Stimulated activated CD4-positive, alpha-beta T cell treated with anti-CD3 and anti-CD28 coated beads, Interleukin-15, amount 100 ng/mL, for 48 hours (primary cell): ENCODE measurements at places on chromosomes 16 and 17.

- DNase-seq = no peak
These were observed 344.4 kb downstream of the SHISA9 start for GRCh38 chr16:13245713-13246377.

GRCh38 chr17:4789701-4789950 is 862 bp downstream of the GLTPD2 start:
- no peak for DNase-seq

DNA sequence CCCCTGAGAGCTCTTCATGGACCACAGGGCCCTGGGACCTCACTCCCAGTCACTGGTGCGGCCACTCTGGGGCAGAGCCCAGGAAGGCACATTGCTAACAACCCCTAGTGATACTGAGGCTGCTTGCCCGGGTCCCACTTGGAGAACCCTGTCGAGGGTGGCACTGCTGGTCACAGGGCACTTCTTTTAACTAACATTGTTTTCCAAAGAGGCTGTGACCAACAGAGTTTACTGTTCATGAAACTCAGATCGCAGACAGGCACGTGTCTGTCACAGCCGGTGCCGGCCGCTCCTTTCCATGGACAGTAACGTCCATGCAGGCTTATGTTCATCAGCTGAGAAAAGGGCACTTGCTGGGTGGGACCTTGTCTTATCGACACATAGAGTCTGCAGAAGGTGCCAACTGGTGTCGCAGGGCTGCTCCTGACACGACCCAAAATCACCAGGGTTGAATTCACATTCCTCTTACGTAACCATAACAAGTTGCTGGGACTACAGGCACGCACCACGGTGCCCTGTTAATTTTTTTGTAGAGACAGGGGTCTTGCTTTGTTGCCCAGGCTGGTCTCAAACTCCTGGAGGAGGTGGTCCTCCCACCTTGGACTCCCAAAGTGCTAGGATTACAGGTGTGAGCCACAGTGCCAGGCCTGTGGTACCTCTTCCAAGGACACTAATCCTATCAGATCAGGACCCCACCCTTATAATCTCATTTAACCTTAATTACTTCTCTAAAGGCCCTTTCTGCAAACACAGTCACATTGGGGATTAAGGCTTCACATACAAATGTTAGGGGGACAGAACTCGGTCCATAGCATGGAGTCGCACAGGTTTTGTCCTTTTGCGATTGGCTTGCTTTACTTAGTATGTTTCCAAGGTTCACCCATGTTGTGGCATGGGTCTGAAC is 1.2 kb upstream of the ZC3H18 start:
- no peak for DNase-seq

GRCh38 chr17:36214918-36215317 is 4.1 kb downstream of the CCL4L2 start:
- DNase-seq = no peak

DNA sequence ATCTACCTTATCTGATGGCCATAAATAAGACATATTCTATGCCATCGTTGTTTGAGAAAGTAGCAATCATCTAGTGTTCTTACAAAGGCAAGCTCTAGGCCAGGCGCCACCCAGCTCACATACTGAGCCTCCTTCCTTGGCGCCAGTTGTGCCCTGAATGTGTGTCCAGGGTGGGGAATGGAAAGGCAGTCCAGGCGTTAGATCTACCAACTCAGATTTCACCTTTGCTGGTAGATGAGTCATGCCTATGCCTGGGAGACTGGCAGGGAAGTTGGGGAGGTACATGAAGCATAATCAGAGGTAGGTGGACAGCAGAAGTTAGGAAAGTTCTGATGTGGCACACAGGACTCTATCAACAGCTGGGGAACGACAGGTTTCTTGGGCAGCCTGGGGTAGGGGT is 23.6 kb downstream of the SDR42E1 start:
- DNase-seq = no peak
